Right ventricle myocardium superior (tissue), 1 donor: ENCODE measurements at places on chromosomes 13 and 19.

DNA sequence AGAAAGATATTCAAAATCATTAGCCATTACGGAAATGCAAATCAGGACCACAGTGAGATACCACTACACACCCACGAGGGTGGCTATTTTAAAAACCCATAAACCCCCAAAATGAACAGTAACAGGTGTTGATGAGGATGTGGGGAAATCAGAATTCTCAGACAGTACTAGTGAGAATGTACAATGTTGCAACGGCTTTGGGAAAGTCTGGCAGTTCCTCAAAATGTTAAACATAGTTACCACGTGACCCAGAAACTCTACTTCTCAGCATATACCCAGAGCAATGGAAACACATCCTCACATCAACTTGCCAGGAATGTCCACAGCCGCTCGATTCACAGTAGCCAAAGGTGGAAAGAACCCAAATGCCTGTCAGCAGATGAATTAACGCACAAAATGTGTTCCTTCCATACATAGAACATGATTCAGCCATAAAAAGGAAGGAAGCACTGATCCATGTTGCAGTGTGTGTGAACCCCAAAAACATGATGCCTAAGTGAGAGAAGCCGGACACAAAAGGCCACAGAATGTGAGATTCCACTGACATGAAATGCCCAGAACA lies 7.0 kb downstream of the PLVAP start:
- DNase-seq: no peak

- DNase-seq: no peak
These were observed 46.0 kb upstream of the PCDH8 start for GRCh38 chr13:52894413-52894812.

DNA sequence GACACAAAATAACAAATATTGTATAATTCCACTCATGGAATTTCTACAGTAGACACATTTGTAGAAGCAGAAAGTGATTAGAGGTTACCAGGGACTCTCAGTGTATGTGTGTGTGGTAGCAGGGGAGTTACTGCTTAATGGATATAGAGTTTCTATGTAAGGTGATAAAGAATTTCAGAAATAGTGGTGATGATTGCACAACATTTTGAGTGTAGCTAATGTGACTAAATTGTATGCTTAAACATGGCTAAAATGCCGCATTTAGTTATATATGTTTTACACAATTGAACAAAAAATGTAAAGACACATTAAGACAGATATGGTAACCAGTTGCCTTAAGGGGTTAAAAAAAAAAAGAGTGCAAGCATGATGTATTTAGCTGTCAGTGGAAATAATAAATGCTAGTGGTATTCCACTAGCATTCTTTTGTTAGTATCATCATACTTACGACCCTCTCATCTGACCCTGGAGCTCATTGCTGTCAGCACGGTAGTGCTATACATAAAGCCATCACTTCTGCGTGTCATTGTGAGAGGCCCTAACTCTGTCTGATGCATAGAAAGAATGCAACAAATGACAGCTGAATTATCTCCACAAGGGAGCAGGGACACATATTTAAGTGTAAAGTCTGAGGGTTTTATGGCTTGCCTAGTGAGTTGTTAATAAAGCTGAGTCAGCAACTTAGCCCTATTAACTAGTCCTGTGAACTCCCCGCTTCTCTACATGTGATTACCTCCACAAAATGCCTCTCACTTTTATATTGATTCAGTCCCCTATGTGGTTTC lies 134.1 kb upstream of the RXFP2 start:
- no peak for DNase-seq

DNA sequence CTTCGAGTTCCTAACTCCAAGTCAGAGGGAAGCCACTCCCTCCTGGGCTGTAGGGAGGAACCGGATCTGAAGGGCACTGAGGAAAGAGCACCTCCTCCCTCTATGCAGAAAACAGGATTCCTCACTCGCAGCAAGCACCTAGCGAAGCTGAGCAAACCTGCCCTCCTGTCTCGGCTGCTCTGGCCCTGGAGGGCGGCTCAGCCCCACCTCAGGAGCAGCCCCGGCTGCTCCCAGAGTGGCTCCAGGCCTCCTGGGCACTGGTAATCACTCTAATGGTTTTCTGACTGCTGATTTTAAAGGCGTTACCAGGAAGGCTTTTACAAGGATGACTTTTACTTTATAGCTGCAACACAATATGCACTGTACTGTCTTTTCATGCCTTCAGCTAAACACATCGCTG lies 312.5 kb downstream of the TEX29 start:
- no peak for DNase-seq

DNA sequence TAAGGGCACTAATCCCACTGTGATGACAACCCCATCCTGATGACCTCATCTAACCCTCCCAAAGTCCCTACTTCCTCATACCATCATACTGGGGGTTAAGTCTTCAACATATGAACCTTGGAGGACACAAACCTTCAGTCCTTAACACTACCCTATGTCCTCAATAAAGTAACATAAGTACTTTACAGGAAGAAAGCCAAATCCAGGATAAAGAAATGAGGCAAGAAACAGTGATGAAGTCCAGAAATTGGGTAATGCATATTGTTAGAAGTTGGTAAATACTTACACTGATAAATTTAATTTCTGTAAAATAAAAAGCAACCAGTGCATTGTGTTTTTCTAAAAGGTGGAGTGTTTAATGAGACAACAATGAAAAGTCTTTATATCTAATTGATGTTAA lies 284.8 kb upstream of the SOX21 start:
- no peak for DNase-seq

- peak; percentile 99 for DNase-seq
These were observed 634 bp downstream of the AKT1S1 start for GRCh38 chr19:49876422-49877019.

DNA sequence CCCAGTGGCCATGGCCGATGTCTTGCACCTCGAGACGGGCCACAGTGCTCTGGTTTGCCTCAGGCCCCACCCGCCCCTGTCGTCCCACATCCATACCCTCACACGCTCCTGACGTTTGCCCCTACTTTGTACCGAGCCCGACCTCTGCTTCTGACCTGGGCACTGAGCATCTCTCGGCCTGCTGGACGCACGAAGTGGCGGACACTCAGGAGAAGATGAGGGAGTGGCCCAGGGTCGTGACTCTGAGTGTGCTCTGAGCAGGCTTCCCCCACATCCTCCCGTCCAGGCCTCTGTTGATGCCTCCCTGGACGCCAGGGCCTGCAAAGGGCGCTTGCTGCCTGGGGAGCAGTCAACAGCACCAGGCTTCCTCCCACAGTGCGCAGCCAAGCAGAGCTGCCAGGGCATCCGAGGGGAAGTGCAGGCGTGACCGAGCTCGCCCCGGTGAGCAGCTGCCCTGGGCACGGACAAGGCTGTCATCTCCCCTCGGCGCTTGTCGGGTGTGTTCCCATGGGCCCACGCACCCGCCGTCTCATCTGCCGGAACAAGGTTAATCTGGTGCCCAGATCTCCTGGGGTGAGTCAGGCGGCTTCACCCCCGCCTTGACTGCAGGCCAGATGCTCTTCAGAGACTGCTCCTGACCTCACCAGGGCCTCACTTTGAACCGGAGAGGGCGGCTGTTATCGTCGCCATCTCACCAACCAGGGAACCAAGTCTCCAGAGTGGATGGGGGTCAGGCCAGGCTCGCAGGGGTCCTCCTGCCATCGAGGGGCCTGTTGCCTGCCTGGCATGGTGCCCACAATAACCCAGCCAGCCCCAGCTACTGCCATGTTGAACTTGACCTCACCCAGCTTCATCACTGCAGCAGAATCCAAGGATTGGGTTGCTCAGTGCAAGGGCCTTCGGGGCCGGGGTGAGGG lies 27.2 kb downstream of the COMP start:
- DNase-seq: no peak

DNA sequence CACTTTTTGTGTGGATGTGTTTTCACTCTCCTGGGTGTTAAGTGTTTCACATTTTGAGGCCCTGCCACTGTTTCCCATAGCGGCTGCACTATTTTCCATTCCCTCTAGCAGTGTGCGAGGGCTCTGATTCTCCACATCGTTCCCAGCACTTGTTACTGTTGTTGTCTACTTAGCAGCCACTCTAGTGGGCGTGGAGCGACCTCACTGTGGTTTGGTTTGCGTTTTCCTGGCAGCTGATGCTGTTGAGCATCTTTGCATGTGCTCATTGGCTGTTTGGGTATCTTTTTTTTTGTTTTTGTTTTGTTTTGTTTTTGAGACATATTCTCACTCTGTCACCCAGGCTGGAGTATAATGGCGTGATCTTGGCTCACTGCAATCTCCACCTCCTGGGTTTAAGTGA lies 14.4 kb downstream of the NAXD start:
- DNase-seq: no peak

DNA sequence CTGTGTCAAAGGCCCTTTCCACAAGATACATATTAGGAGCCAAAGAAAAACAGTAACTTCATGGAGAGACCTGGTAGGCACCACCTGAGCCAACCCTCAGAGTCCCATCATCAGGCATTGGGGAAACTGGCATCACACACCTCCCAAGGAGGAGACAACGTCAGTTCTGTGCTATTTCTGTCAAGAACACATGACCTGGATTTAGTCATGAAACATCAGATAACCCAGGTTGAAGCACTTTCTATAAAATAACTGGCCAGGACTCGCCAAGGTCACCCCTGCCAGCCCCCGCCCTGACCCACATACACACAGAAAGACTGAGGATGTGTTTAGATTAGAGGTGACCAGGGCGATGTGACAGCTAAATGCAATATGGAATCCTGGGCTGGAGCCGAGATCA lies 35.6 kb downstream of the COL4A1 start:
- no peak for DNase-seq

GRCh38 chr19:51131780-51132680 lies 7.3 kb downstream of the SIGLEC9 start:
- peak; percentile 75 for DNase-seq

- DNase-seq: no peak
These were observed 312.5 kb downstream of the DCLK1 start for GRCh38 chr13:35818633-35819067.

GRCh38 chr19:40344422-40344821 lies 3.8 kb downstream of the C19orf47 start:
- DNase-seq: no peak

DNA sequence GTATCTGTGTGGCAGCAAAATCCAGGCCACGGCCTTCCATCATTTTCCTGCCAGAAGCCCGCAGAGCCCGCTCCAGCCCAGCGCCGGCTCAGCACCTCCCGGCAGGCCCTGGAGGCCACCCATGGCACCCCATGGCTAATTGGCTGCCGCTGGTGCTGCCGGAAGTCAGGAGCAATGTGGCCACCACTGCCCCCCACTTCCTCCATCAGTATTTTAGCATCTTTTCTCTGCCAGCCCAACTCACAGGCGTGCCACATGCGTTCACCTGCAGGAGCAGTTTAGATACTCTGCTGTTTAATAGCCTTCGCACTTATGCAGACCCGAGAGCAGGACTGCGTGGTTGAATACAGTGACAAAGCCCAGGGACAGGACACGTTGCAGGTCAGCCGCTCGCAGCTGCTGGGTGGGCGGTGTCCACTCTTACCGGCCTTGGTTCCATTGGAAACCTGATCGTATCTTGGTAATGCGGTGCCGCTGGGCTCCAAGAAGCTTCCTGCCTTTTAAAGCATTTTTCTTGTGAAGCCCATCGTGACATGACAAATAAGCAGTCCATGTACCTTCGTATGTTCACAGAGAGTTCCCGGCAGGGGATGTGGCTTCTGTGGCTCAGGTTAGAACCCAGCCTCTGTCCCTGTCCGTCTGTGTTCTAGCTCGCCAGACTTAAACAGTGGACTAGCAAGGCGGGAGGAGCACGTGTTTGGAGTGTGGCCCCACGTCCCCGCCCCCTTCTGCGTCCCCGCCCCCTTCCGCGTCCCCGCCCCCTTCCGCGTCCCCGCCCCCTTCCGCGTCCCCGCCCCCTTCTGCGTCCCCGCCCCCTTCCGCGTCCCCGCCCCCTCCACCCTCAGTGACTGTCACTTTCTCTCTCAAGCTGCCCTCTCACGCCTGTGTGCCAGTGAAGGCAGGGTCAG lies 162.0 kb upstream of the SOX1 start:
- no peak for DNase-seq

- DNase-seq: no peak
These were observed 142.0 kb downstream of the DLEU7 start for GRCh38 chr13:50701469-50701868.

GRCh38 chr13:25046985-25047511 lies 48.9 kb upstream of the PABPC3 start:
- DNase-seq: no peak

- DNase-seq: no peak
These were observed 30.1 kb upstream of the METTL21C start for GRCh38 chr13:102724923-102725322.

GRCh38 chr19:52658595-52658994 lies 20.4 kb upstream of the ZNF83 start:
- DNase-seq: no peak

GRCh38 chr19:54648129-54648528 lies 14.7 kb upstream of the LILRB4 start:
- no peak for DNase-seq

GRCh38 chr13:74979703-74980102 lies 502.3 kb downstream of the TBC1D4 start:
- DNase-seq: no peak
